ENCODE measurements at places on chromosomes 11 and 22.

DNA sequence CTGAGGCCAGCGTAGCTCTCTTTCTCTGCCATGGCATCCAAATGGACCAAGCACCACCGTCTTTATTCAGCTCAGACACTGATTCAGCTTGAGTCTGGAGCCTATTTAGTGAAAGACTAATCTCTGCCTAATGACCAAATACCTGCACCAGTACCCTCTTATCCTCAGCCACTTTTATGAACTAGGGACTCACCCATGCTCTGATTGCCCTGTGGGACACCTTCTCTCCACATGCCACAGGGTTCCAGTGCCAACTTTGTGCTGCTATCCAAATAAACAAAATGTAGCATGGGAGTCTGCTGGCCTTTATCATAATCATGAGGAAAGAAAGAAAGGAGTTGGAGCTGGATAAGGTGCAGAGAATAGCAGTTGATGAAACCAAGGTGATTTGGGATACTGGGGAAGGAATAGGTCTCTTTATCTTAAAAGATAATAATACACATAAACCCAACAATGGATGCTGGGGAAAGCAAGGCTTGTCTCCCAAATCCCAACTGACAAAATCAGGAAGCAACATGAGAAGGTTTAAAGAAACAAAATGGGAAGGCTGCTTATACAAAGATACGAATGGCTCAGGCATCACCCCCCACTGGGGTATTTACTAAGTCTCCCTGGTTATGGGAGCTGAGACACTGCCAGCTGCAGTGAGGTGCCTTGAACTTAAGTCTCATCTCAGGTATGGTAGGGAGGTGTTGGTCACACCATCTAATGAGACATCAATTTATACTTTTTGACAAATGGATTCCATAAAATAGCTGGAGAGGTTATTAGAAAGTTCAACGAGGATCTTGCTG, 63.3 kb downstream of the SYT9 start:
- DNase-seq: no peak

GRCh38 chr11:45809456-45810395, 4.8 kb downstream of the SLC35C1 start:
- DNase-seq: no peak

- DNase-seq: no peak
Observed at GRCh38 chr11:113274713-113275582, 39.4 kb upstream of the TTC12 start.

GRCh38 chr11:111067994-111068393, 177.5 kb upstream of the POU2AF2 start:
- no peak for DNase-seq

- DNase-seq: no peak
Observed at GRCh38 chr11:126880872-126881271, 119.7 kb downstream of the KIRREL3 start.

- DNase-seq: no peak
Observed at GRCh38 chr11:134369656-134370525, 38.1 kb downstream of the GLB1L2 start.

DNA sequence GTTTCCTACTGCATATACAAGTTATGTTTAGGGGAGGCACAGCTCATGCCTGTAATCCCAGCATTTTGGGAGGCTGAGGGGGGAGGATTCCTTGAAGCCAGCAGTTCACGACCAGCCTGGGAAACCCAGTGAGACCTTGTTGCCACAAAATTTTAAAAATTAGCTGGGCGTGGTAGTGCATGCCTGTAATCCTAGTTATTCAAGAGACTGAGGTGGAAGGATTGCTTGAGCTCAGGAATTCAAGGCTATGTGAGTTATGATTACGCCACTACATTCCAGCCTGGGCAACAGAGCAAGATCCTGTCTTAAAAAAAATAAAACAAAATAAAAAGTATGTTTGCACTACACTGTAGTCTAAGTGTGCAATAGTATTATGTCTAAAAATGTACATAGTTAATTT, 108.8 kb upstream of the TEAD1 start:
- DNase-seq: no peak

DNA sequence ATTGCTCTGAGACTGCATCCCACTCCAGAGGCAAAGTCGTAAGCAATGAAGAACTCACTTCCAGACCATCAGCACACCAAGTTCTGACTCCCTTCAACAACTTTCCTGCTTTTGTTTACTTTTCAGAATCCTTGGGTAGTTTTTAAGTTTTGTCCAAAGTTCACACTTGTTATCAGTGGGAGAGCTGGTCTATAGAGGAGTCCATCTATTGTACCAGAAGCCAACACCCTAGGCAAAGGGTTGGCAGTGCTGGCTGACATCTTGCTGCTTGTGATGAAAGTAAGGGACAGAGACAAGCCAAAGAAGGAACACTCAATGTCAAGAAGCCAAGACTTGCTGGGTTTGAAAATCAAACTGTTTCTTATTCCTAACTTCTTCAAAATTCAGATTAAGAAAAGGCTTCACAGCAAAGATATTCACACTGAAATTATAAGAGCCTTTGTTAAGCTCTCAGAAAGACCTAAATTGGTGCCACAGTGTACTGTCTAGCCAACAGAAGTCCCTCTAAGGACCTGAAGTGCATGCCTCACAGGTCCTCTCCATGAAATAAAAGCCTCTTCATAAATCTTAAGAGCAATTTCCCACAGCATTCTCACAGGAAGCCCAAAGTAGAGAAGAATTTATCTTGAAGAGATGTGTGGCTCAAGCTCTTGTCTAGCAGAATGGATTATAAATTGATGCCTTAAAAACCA, 21.5 kb upstream of the LINC01488 start:
- DNase-seq: no peak

GRCh38 chr22:31326877-31327276, 19.3 kb downstream of the PATZ1 start:
- DNase-seq: no peak

DNA sequence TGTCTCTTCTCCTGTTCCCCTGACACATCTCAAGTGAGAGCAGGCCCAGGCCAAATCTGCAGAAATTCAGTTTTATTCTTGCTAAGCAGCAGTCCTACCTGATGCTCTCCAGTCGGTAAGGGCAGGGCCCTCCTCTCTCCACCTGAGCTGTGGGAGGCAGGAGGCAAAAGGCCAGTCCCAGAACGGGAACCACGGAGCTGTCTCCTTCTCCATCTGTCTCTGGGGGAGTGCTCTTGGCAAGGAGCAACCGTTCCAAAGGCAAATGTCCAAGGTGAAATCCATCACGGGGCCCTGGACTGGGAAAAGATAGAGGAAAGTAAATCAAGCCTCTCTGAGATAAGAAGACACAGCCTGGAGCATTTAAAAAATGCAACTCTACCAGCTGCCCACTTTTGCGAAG, 65.2 kb upstream of the CDON start:
- no peak for DNase-seq

DNA sequence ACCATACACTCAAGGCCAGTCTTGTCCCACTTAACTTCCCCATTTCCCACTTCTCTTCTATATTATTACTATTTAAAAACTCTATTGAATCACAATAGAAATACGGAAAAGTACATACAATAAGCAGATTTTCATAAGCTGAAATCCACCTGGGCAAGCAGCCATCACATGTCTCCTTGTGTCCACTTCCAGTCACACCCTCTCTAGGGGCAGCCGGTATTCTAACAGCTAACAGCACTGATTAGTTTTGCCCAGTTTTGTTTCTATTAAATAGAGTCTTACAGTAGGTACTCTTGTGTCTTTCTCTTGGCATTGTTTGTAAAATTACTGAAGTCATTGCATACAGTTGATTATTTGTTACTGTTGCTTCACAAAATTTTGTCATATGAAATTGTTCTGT, 37.8 kb downstream of the PPP6R3 start:
- no peak for DNase-seq

GRCh38 chr11:119403021-119403420, 20.0 kb downstream of the THY1 start:
- DNase-seq: peak; percentile 73

DNA sequence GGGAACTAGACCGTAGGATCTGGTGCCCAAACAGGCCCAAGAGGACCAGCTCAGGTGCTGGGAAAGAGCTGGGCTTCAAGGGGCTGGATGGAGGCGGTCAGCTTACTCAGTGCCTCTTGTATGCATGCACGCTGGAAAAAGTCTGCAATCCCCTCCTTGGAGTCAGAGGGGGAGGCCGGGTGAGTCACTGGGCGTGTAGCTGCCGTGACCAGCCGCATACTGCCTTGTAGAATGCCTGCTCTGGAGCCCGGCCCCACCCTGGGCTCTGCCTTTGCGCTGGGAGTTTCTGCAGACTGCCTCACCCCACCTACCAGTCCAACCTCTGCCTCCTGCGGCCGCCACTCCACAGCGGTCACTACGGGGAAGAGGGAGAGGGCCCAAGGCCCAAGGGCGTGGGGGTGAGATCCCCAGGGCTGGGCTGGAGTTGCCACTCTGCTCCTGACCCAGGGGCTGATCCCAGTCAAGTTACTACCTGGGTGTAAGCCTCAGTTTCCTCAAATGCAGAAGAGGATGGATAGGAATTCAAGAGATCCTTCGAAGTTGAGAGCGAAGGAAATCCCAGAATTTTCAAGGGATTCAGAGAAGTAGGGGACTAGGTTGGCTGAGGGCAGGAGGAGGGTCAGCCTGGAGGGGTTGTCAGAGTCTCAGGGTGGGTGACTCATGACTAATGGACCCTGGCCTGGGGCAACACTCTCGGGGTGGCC, 4.2 kb downstream of the MRGPRF start:
- peak; percentile 98 for DNase-seq

DNA sequence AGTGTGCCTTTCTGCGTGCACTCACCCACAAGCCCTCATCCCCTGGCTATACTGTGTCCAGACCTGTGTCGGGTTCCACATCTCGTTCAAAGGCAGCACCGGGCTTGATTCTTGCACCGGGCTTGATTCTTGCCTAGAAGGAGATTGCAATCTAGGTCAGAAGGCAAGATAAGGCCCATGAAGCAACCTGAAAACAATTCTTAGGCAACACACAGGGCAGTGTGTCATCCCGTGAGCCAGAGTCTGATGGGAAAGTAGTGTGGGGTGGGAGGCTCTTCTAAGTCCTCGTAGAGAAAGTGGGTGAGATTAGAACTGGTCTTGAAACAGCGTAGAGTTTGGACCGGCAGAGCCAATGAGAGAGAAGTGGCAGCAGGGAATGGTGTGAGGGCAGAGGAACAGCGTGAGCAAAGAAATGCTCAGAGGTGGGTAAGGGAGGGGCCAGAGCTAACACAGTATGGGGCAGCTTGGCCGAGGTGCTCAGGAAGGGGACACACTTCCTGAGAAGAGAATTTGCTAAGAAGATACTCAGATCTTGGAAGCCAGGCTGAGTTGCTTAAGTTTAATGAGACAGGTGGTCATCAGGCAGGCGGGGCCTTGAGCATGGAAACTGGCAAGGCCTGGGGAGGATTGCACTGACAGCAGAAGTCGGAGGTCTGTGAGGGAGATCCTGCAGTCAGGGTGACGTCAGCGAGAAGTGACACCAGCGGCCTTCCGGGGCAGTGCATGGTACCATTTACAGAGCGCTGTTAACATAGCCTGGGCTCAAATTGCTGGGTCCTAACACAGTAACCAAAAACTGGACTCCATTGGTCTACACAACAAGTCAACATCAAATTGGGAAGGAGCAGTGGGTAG, 40.7 kb upstream of the DKK3 start:
- DNase-seq: no peak

- DNase-seq: peak; percentile 84
Observed at GRCh38 chr11:33970984-33971466, 79.1 kb upstream of the LMO2 start.

- DNase-seq: no peak
Observed at GRCh38 chr11:35190804-35191348, 51.9 kb downstream of the CD44 start.

GRCh38 chr11:34791780-34792542, 124.2 kb downstream of the APIP start:
- DNase-seq: no peak

DNA sequence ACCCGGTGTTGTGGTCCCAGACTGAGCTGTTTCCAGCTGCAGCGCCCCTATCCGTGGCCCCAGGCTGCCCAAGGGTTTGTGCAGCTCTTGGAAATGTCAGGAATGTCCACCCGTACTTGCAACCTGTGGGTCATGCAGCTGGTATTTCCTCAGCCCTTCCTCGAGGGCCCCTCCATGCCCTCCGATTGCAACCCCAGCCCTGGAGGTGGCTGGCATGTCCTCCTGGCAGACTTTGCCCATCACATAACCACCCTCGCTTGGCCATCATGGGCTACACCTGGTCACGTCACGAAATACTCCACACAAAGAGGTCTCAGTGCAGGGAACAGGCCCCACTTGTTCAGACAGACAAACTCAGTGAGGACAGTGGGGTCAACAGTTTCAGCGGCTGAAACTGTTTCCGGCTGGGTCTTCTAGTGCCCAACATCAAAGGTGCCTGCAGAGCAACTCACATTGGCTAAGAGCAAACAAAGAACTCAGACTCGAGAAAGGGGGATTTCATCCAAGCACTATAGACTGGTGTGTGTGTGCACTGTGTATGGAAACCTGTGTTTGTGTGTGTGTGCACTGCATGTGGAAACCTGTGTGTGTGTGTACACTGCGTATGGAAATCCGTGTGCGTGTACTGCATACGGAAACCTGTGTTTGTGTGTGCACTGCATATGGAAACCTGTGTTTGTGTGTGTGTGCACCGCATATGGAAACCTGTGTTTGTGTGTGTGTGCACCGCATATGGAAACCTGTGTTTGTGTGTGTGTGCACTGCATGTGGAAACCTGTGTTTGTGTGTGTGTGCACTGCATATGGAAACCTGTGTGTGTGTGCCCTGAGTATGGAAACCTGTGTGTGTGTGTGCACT, 72.8 kb upstream of the CCND1 start:
- DNase-seq: peak; percentile 52

- DNase-seq: no peak
Observed at GRCh38 chr11:47991266-47991830, 11.0 kb downstream of the PTPRJ start.

- no peak for DNase-seq
Observed at GRCh38 chr22:29370537-29370936, 17.8 kb downstream of the AP1B1 start.

DNA sequence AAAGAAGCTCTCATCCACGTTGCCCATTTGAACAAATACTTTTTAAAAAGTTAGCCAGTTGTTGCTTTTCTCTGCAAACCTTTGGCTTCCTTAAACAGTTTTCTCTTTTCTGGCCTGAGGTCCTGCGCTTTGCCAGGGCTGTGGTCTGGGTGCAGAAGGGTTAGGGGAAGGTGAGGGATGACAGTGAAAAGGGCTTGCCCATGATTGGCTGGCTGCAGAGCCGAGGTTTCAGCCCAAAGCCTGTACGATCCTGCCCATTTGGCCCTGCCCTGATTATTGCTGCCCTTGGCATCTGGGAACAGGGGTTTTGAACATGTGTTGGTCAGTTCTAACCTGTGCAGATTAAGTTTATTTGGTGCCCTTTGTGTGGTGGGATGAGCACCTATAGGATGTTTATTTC, 1.5 kb downstream of the INCENP start:
- peak; percentile 14 for DNase-seq
